ENCODE measurements at places on chromosomes 13 and 19.

- DNase-seq = no peak
Measured at GRCh38 chr13:111949311-111949710, 117.6 kb upstream of the SOX1 start.

DNA sequence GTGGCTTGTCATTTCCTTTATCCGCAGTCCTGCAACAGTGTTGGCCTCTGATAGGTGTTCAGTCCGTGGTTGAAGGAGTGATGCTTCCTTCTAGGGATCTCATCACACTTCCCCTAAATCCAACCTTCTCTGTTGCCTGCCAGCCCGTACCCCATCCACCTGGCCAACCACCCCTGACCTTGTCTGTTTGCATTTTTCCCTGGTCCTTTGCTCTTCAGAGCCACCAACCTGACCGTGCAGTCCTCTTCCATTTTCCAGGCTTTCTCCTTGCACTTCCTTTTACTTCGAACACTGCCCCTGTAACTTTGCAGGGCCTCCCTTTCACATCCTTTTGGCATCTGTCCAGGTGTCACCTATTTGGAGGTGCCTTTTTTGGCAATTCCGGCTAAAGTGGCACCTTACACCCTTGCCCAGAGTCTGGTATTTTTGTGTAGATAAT lies 696 bp downstream of the ZNF460 start:
- peak; percentile 13 for DNase-seq

GRCh38 chr13:113441661-113442060 lies 11.6 kb downstream of the ADPRHL1 start:
- no peak for DNase-seq

- DNase-seq = no peak
Measured at GRCh38 chr13:45310341-45311131, 30.4 kb downstream of the TPT1 start.

DNA sequence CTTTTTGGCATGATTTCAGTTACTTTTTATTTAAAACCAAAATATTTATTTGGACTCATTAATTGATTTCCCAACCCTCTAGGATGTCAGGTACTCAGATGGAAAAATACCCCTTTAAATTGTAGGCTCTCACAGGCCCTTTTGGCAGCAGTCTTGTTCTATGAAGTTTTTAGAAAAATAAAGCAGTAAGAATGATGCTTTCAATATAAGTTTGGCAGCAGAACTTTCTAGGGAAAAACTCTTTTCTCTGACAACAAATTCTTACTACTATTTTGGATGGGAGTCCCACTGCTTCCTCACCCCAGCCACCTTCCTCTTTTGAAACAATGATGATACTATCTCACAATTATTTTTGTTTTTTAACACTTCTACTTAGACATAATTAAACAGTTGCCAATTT lies 581.6 kb upstream of the SGCG start:
- DNase-seq = no peak

DNA sequence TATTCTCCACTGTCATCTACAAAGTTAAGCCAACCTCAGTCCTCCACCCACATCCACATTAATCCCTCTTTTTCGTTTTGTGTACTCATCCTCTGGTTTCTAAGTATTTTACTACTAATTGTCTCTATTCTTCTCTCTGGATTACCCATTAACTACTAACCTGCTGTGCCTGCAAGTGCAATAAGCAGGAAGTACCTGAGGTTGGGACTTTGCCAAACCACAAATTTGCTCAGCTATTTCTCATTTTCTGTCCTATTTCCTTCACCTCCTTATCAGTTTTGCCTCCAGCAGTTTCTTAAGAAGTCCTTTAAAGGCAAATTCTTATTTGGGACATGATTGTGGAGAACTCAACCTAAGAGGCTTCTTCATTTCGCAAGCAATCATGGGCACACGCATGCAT lies 1708.9 kb downstream of the SLITRK5 start:
- no peak for DNase-seq

GRCh38 chr19:45477713-45478453 lies 10.1 kb downstream of the FOSB start:
- no peak for DNase-seq

- peak; percentile 24 for DNase-seq
Measured at GRCh38 chr13:108609353-108609752, 20.1 kb upstream of the MYO16 start.

DNA sequence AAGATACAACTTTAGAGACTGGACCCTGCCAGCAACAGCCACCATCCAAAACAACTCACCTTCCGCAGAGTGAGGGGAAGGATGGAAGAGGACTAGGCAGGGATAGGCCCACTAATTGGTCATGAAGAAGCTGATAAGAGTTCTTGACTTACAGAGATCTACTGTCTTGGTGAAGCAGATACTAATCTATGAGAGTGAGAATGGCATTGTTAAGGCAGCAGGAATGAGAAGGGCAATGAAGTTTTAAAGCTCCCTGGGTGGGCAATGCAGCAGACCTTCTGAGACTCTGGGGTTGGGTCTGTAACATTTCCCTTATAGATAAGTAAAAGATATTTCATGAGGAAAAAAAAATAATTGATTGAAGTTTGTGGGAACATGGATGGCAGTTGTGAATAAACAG lies 63.7 kb downstream of the KLF12 start:
- no peak for DNase-seq

GRCh38 chr13:112978561-112979405 lies 9.8 kb downstream of the MCF2L start:
- DNase-seq = no peak

DNA sequence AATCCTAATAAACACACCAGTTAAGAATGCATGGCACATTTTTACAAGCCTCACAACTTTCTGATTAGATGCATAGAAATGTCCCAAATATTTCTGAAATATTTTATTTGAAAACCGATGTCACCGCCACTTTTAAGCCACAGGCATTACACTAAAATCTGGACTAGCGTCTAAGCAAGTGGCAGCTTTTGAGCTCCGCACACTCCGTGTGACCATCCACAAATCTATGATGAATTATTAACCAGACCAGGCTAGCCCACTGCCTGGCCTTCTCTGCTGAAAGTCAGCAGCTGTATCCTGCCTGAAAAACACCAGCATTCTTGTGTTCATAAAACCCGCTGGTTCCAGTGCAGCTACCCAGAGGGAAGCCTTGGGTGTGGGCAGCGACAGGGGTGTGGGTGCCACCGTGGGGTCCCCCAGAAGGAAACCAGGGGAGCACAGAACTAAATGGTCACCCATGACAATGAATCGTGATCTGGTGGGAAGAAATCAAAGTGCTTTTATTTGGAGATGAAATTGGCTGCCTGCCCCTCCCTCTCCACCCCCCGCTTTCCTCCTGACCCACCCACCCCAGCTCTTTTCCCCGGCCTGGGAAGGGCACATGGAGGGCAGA lies 13.8 kb downstream of the RASA3 start:
- peak; percentile 80 for DNase-seq

- DNase-seq = peak; percentile 2
Measured at GRCh38 chr19:41031916-41032315, 40.8 kb downstream of the CYP2B6 start.

All from fibroblast of villous mesenchyme (primary cell).